Cortex of kidney (tissue), 1 donor: ENCODE measurements at places on chromosomes 12 and 14.

GRCh38 chr14:74064426-74064825, 19.8 kb downstream of the ALDH6A1 start:
- no peak for DNase-seq

- DNase-seq: no peak
Observed at GRCh38 chr12:129036135-129036534, 182.9 kb downstream of the GLT1D1 start.

GRCh38 chr12:26791301-26791791, 41.6 kb downstream of the ITPR2 start:
- no peak for DNase-seq

DNA sequence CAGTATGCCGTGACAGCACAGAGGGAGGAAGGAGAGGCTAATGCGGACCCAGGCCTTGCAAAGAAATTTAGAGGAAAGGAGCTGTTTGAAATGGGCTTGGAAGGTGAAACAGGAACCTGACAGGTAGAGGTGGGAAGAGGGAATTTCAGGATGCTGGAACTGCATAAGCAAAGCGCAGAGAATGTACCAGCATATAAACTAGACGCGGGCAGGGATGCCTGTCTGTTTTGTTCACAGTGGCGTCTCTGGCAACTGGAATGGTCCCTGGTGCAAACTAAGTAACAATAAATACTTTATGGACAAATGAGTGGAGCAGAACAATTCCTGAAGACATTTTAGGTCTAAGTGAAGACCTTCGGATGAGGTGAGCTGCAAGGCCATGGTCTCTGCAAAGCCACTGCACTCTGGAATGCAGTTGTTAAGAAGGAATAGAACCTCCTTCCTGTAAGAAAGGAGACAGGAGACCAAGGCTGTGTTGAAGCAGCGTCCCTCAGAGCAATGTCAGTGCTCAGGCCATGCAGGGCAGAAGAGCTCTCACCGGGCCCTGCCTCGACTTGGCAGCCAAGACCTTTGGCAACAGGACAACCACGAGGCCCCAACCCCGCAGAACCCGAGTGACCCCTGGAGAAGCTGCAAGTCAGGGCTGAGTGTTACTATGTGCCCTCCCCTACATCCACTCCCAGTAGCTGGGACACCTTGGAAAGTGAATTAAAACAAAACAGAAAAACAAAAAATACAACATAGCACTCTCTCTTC, 42.8 kb downstream of the PITPNM2 start:
- DNase-seq: no peak

DNA sequence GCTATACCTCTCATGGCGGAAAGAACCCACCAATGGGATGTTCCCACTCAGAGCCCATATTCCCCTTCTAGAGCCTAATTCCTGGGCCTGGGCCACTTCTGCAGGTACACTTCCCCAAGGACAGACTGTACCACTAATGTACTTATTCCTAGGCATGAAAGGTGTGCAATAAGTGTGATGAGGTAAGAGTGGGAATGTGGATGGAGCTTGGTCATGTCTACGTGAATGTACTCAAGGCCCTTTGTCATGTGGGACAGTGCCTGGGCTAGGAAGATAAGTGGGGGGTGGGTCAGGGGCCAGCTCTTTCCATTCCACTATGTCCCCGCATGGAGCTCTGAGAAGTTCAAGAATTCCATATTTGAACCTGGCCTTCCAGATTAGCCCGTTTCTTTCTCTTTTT, 63.4 kb upstream of the FUT8 start:
- DNase-seq: no peak

DNA sequence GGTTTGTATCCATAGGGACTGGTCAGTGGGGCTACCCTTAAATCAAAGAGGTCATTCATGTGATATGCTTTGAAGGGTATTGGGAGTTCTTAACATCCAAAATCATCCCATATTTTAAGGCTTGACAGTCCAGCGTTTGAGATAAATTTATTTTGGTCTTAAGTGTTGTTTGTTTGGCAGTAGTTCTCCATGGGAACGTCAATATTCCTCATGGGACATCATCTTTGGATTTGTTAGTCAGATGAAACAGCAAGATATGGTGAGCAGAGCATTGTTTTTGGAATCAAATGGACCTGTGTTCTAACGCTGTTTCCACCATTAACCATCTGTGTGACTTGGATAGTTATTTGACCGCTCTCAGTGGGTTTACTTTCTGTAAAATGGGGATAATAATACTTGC, 45.9 kb upstream of the GSG1 start:
- DNase-seq: no peak

GRCh38 chr12:133135747-133136146, 5.3 kb downstream of the ZNF10 start:
- DNase-seq: no peak

DNA sequence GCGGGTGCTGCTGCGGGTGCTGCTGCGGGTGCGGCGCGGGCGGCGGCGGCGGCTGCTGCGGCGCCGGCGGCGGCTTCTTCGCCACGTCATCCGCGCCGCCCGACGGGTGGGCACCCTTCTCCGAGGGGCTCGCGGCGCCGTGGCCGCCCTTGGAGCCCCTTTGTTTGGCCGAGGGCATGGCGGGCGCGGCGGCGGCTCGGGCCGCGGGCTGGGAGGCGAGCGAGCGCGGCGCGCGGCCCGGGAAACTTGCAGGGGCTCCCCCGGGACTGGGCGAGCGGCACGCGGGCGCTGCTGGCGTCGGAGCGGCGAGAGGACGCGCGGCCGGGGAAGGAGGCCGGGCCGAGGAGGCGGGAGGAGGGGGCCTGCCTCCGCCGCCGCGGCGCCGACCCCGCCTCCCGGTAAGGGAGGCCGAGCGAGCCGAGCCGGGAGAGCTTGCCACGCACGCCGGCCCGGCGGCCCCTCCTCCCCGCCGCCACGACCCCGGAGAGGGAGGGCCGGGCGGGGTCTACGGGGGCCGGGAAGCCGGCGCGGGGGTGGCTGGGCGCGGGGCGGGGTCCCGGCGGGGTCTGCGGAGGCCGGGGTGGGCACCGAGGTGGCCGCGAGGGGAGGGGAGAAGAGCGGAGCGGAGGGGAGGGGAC, at the start of gene CKAP4:
CKAP4 (minus strand) TSS at position 347 of the 638 bp plus-strand sequence; CDS start at position 178, 169 bp downstream.
- no peak for DNase-seq

DNA sequence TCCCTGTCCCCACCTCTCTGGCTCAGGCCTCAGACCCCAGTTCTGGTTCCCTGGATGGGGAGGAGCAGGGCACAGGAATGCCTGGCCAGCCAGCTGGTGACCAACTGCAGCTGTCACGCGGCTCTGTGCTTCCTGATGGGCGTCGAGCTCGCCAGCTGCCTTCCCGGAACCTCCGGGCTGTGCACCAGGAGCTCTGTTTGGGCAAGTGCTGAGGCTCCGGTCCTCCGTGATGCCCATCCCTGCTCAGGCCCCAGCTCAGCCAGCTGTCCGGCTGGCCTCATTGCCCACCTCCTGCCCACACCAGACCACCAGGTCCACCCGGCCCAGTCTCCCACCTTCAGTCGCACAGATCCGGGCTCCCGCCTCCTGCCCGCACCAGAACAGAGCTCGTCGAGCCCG, 4.8 kb downstream of the IFFO1 start:
- no peak for DNase-seq

GRCh38 chr12:120118321-120119061, 1.9 kb upstream of the RAB35 start:
- no peak for DNase-seq

GRCh38 chr12:8681129-8681884, 16.5 kb upstream of the RIMKLB start:
- DNase-seq: no peak

DNA sequence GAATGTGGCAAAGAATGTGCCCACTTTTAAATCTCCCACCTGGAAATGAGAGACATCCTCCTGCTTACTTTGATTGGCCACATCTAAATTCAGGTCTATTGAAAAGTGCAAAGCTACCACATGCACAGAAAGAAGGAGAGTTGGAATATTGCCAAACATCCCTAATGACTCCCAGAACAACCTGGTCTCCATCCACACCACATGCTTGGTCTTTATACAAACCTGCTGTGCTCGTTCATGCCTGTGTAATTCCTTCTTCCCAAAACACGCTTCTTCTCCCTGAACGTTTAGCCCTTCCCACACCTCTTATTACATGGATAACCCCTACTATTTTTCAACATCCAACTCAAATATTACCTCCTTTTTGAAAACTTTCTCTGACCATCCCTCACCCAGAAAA, 66.2 kb upstream of the BCL2L14 start:
- DNase-seq: no peak

DNA sequence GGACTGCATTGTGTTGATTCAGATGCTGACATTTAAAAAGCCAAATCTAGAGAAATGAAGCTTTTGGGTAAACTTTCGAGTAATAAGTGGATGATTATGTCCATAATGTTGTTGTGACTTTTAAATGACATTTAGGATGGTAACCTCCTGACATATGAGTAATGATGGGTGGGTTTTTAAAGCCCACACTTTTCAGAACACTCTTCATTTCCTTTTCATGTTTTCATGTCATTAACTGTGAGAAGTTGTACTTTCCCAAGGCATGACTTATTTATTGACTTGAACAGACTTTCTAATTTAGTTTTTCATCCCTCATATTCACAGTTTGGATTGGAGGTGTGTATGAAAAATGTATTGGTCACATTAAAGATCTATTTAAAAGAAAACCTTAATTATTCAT, 35.5 kb downstream of the RGS6 start:
- no peak for DNase-seq

- DNase-seq: no peak
Observed at GRCh38 chr14:105945896-105946295, 419.5 kb downstream of the TMEM121 start.

DNA sequence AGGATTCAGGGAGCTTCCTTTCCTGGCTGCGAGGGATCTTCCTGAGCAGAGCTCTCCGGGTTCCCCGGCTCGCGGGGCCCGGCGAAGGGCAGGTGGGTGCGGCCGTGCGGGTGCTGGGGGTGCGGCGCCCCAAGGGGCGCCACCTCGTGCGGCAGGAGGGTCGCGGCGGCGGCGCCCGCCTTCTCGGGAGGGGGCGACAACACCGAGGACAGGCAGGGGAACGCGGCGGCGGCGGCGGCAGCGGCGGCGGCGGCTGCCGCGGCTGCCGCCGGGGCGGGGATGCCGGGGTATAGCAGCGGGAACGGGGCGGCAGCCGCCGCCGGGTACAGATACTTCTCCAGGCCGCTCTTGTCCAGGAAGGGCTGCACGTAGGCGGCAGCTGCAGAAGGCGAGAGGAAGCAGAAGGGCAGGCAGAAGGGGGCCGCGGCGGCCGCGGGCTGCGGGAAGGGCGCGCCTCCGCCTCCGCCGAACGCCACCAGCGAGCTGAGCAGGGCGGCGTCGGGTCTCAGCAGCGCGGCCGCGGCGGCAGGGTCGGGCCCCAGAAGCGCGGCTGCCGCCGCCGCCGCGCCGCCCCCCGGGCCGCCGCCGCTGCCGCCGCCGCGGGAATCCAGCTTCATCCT, 2.7 kb downstream of the BHLHE41 start:
- no peak for DNase-seq

- DNase-seq: no peak
Observed at GRCh38 chr12:102948941-102949352, 8.5 kb upstream of the ASCL1 start.

DNA sequence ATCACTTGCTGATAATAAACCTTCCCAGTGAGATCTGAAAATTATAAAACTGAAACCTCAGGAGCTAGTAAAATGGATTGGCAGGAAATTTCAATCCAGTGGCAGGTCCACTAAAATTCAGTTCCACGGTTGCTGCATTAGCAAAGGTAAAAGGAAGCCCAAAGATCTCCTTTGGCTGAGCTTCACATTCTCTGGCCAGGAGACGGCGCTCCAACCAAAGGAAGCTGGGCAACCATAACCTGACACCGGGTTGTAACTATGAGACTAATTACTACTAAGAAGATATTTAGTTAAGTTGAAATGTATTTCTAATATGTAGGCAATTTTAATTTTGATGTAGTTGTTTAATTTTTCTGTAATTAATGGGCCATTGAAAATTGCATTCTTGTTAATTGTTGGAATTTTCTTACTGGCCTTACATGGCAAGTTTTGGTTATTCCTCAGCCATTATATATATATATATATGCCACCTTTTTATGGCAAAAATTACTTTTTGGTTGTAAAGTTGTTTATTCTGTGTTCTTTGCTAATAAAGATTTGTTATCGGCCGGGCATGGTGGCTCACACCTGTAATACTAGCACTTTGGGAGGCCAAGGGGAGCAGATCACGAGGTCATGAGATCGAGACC, 17.0 kb downstream of the OR8S1 start:
- no peak for DNase-seq

GRCh38 chr14:72591391-72591790, 302.5 kb downstream of the DPF3 start:
- DNase-seq: no peak

DNA sequence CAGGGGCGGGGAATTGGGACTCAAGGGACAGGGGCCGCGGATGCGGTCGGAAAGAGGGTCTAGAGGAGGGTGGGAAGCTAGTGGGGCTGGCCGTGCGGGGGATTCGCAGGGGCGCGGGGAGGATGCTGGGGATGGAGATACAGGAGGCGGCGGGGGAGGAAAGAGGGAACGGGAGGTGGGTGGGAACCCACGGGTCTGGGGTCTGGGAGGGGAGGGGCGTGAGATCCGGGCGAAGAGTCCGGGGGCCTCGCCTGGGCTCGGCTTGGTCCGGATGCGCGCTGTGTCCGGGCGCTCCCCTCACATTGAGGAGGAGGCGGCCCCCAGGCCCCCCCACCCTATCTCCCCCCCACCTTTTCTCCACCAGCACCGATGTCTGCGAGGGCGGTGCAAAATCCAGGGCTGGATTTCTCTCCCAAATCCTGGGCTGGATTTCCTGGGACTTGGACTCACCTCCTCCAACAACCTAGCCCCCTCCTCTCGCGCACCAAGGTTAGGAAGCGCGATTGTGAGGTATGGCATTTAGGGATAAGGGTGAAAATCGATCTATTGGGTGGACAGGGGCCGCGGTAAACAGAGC, at the start of gene AGAP2:
AGAP2 (minus strand) TSS at position 82 of the 577 bp plus-strand sequence. CDS start 496 bp downstream, outside the sequence.
- DNase-seq: no peak

DNA sequence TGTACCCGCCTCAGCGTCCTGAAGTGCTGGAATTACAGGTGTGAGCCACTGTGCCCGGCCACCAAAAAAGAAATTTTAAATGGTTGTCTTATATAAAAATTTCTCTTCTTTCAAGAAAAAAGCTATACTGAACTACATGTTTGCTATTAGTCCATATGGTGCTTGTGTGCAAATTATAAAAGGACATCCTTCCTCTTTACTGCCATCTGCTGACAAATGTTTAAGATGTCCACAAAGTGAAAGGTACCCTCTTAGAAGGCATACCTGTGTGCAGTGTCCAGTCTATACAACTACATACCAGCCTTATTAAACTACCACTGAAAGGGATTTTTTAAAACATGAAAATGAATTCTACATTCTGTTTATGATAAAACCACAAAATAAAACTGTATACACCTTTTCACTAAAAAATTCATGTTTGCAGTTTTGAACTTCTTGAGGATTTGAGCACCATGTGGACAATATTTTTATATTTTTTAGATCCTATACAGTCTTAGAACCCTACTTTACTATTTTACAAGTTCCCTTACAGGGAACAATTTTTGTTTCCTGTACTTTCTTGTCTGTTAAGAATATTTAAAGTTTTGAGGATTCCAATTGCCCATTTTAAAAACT, 32.8 kb upstream of the TOMM20L start:
- DNase-seq: no peak

GRCh38 chr14:43872222-43872621, 634.9 kb downstream of the FSCB start:
- DNase-seq: no peak

GRCh38 chr12:54565310-54565985, 16.0 kb downstream of the PDE1B start:
- no peak for DNase-seq

- DNase-seq: no peak
Observed at GRCh38 chr12:82019533-82019932, 260.4 kb upstream of the PPFIA2 start.
